ENCODE measurements at places on chromosomes 2 and 18.

- DNase-seq: no peak
Measured at GRCh38 chr2:154264024-154264423, 392.3 kb downstream of the GALNT13 start.

- DNase-seq: no peak
Measured at GRCh38 chr2:7325186-7325585, 408.0 kb downstream of the RNF144A start.

- no peak for DNase-seq
Measured at GRCh38 chr2:66478731-66479316, 43.9 kb downstream of the MEIS1 start.

- no peak for DNase-seq
Measured at GRCh38 chr2:37396890-37397565, 52.6 kb downstream of the QPCT start.

GRCh38 chr2:186543561-186544131 lies 46.2 kb upstream of the ITGAV start:
- no peak for DNase-seq

DNA sequence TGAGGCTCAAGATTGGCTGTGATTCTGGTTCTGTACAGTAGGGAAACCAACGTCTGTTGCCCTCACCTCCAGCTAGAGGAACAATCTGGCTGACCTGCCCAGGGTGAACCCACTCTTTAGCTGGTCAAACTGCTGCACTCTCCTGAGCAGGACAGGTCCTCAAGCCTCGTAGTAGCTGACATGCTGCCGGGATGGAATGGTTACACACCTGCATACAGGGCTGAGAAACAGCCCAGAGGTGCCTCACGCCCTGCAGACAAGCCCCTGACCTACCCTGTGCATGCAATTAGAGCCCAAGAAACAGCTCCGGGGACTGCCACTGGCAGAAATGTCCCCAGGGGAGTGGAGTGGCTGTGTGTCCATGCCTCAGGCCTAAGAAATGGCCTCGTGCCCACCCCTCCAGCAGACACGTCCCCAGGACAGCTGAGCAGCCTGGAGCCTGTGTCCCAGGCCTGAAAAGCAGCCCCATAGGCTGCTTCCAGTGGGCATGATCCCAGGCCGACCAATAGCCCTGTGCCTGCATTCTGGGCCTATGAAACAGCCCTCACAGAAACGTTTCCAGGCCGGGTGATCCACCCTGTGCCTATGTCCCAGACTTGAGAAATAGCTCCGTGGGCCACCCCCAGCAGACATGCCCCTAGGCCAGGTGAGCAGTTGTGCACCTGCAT lies 25.4 kb downstream of the BOLL start:
- DNase-seq: no peak

DNA sequence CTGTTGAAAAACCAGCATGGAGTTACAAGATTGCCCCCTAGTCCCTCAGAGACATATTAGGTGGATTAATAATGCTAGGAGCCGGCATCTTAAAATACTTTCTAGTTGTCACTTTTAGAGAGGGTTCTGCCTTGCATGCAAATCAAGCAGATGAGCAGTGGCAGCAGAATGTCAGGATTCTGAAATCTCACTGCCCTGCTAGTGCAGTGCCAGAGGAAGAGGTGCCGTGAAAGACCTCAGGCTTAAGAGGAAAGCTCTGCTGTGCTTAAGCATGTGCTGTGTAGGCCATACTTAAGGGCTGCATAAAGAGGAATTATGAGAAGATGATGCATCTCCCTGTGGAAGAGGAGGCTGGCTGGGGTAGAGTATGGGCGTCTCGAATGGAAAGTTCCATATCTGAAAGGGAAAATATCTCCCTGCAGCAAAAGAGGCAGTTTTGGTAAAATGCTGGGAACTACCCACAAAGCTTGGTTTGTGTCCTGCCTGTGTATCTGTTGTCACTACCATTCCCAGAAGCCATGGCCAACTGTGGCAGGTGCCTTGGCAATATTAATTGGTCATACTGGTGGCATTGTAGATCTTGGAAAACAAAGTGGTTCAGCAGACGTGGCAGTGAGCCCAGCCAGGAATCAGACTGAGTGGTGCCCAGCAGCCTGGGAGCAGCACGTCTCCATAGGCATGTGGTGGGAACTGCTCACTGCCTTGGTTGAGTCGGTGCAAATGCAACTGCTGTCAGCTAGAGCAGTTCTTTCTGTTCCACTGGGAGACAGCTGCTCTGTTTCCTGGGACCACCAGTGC lies 131.9 kb downstream of the EVA1A start:
- peak; percentile 18 for DNase-seq

- DNase-seq: no peak
Measured at GRCh38 chr2:65070172-65070830, 14.1 kb downstream of the CEP68 start.

GRCh38 chr2:41496908-41497307 lies 550.9 kb upstream of the PKDCC start:
- no peak for DNase-seq

GRCh38 chr2:115386465-115386864 lies 944.0 kb downstream of the DPP10 start:
- no peak for DNase-seq

DNA sequence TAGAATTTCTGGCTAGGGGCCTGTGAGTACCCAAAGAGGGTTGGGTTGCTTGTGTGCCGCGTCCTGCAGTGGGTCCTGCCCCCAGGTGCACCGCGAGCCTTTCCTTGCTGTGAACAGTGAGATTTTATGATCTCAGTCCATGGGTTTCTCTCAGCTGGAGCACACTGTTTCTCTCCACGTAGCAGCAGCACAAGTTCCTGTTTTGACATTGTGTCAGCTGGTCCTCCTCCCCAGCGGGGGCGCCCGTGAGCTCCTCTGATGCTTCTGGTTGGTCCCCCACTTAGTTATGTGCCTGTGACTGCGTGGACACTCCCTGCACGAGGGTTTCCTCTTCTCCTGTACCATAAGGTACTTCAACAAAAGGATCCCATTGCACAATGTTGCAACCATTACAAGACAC lies 29.8 kb downstream of the TSHZ1 start:
- DNase-seq: no peak

- DNase-seq: peak; percentile 47
Measured at GRCh38 chr2:95384854-95385569, 17.5 kb upstream of the FAHD2A start.

DNA sequence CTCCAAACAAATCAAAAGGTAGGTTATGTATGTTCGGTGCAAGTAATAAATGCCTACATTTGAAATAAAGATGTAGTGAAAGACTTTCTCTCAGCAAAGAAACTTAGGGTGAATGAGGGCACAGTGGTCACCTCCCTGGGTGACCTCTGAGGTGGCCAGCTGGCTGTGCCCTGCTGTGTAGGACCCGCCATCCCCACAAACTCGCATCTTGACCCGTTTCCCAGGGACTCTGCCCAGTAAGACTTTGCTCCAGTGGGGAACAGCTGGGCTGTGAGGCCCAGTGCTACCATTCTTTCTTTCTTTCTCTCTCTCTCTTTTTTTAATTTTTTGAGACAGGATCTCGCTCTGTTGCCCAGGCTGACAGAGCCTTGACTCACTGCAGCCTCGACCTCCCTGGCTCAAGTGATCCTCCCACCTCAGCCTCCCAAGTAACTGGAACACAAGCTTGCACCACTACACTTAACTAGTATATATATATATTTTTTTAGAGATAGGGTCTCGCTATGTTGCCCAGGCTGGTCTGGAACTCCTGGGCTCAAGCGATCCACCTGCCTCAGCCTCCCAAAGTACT lies 8.2 kb upstream of the GAREM2 start:
- peak; percentile 7 for DNase-seq

GRCh38 chr2:23390152-23390551 lies 5.2 kb downstream of the KLHL29 start:
- no peak for DNase-seq

DNA sequence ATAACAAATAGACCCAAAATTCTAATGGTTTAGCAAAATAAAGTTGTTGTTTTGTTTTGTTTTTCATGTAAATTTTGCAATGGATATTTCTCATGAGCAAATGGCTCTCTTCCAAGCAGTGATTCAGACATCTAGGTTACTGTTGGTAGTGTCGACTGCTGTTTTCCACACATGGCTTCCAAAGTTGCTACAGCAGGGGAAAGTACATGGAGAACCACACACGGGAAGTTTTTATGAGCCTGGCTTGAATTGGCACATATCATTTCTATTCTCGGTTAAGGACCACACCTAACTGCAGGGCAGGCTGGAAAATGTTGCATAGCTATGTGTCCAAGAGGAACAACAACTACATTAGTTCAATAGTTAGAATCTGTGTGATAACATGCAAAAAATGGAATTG lies 262.1 kb downstream of the GALNT13 start:
- DNase-seq: no peak

DNA sequence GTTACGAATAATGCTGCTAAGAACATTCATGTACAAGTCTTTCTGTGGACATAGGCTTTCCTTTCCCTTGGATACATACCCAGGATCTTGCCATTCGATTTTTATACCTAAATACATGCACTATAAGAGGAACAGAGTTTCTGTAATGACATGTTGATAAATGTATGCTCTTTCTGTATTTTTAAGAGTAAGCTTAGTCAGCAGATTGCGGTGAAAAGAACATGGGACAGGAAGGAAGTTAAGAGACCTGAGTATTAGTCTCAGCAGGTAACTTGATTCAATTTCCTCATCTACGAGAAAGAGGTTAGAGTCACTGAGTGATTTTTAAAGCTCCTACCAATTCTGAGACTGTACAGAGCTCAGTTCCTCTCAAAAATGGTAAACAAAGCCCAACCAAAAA lies 2.6 kb upstream of the TLK1 start:
- no peak for DNase-seq

DNA sequence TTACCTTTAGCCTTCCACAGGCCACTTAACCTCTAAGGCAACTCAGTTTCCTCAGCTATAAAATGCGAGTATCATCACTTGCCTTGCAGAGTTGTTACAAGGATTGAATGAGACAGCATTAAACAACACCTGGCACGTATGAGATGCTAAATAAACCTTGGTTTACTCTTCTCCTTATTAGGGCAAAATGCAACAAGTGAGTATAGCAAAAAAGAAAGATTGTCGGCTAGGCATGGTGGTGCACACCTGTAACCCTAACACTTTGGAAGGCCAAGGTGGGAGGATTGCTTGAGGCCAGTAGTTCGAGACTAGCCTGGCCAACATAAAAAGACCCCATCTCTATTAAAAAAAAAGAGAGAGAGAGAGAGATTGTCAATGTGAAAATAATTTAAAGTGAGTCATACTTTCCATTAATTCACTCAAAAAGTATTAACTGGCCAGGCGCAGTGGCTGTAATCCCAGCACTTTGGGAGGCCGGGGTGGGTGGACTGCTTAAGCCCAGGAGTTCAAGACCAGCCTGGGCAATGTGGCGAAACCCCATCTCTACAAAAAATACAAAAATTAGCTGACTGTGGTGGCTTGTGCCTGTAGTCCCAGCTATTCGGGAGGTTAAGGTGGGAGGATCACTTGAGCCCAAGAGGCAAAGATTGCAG lies 8.0 kb downstream of the ATAD2B start:
- no peak for DNase-seq

GRCh38 chr2:66982766-66983165 lies 414.4 kb upstream of the ETAA1 start:
- no peak for DNase-seq

DNA sequence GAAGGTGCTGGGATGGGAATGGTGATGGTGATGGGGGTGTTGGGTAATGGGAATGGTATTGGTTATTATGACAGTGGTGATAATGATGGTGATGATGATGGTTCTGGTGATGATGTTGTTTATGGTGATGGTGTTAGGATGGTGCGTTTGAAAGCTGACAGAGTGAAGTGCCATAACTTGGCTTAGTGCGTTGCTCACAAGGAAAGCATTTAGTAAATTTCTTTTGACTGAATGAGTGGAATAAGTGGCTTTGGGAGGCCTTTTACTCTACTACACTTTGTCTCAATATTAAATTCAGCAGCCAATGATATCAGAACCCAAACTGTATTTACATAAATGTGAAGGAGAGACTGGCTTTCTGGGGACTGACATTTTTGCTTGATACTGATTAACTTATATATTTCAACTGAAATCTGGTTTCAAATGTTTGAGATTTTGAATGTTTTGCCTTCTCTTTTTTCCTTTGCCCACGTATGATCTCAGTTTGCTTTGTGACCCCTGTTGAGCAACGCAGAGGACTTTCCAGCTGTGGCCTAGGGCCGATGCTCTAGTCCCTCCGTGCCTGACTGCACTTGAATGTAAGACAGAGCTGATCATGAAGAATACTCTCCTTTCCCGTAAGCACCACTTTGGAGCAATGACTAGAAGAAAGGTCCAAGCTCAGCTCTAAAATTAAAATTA lies 128.5 kb upstream of the SH3BP4 start:
- DNase-seq: no peak

GRCh38 chr2:190319555-190320498 lies at the start of gene HIBCH:
Gene HIBCH (minus strand): TSS chr2:190319826. CDS start chr2:190319750, 76 bp downstream.
- peak; percentile 98 for DNase-seq

DNA sequence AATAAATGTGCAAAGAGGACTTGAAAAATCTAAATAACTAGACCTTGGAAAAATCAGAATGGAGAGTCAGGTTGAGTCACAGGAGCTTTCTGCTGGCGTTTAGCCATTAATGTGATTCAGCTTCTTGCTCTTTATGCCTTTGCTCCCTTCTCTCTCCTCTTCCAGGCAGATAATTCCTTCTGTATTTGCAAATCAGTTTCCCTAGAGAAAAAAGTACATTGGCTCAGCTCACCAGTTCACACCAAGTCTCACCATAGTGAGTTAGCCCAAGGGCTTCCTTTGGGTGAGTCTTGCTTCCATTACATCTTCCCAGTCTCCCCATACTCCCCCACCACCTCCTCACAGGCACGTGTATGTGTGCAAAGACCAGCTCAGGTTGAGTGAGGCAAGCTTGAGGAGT lies 73.6 kb downstream of the CYBRD1 start:
- no peak for DNase-seq

GRCh38 chr2:142973822-142974207 lies 96.4 kb downstream of the KYNU start:
- no peak for DNase-seq

DNA sequence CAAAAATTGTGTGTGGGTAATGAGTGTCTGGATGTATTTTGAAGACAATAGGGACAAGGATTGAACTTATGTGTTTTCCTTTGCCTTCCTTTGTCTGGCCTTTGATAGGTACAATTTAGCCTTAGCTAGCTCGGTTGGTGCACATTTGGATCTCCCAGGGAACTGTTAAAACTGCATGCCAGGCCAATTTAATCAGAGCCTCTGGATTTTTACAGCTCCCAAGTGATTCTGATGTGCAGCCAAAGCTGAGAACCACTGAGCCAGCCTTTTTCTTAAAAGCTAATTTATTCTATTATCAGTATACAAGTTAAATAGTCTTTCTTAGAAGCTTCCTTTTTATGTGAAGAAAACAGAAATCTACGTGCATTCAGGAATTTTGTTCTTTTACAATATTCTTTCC lies 25.0 kb downstream of the PLEK start:
- no peak for DNase-seq

- no peak for DNase-seq
Measured at GRCh38 chr2:203675086-203675485, 31.4 kb upstream of the CD28 start.

Measured in breast epithelium (tissue), 4 donors.